Left hindlimb (tissue), 1 donor: ENCODE measurements at places on chromosomes 12 and 14.

- DNase-seq, result no peak
These were observed 236.3 kb upstream of the NAV3 start for GRCh38 chr12:77594366-77594765.

DNA sequence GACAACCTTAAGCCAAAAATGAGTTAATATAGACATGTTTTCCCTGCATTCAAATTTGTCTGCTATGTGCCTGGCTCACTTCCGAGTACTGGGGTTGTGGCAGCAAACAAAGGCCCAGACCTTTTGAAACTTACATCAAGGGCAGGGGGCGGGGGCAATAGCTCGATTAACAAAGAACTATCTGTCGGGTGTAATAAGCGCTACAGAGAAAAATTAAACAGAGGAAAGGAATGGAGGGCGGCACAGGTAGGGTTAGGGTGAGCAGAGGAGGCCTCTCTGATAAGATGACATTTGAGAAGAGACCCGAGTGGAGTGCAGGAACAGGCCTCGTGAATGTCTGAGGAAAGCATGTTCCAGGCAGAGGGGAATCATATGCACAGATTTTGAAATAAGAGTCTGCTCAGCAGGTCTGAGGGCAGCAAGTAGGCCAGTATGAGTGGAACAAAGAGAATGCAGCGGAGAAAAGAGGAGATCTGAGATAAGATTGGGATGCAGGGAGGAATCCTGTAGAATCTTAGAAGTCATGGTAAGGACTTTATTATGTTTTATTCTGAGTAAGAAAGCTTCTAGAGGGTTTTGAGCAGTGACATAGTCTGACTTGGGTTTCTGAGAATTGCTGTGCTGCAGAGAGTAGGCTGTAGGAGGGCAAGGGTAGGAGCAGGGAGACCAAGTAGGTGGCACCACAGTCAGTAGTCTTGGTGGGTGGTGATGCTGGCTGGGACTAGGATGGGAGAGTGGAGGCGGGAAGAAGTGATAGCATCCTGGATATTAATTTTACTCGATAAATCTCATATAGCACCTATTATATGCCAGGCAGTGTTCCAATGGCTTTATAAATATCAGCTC is 52.6 kb downstream of the BICDL1 start:
- DNase-seq, result no peak

DNA sequence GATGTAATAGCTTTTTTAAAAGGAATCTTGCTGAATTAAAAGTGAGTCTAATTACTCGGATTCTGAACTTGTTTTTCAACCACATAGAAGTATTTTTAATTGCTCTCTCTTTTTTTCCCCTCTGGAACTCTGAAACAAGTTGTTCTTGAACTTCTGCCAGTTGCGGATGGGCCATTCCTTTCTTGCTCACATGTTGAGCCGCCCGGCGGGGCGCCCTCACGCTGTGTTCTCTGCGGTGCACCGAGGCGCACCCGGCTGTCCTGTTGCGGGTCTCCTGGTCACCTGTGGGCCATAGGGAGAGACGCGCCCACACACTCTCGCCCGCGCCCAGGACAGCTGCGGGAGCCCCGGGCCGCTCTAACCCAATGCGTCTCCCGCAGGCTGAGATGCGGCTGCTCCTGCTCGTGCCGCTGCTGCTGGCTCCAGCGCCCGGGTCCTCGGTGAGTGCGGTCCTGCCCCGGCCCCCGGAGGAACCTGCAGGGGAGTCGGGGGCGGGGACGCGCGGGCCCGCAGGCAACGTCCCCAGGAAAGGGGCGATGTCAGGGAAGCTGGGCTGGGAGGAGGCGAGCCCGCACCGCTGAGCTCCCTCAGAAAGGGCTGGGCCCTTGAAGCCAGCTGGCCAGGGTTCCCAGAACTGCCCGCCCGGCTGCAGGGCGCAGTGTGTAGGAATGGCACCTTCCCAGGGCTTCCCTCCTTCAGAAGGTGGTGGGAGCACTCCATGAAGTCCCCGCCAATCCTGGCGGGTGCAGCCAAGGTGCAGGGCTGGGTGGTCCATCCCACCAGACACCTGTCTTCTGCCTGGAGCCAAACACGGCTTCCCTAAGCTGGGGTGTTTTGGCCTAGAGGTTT is 2.3 kb downstream of the PAPLN start:
- DNase-seq, result no peak

- no peak for DNase-seq
These were observed 2.8 kb downstream of the NXPH4 start for GRCh38 chr12:57219205-57219992.

DNA sequence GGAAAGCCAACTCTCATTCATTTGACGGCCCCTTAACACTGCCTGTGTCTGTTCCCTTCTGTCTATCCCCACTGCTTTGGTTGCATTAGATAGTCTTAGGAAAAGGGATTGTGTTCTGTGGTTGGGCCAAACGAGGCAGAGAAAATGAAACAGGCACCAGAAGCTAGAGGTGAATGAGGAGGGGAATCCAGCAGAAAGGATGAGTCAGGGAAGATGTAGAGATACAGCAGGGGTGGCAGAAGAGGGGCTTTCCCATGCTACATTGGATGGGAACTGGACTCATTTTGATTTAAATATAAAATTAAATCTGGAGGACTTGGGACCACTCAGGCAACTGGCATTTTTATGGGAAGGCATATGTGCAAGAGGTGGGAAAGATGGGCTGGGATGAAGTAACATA is 43.3 kb downstream of the OTOGL start:
- no peak for DNase-seq

- DNase-seq, result no peak
These were observed 202.3 kb downstream of the STXBP6 start for GRCh38 chr14:24847568-24848095.

- DNase-seq, result no peak
These were observed 12.4 kb upstream of the KRT5 start for GRCh38 chr12:52532636-52533035.

DNA sequence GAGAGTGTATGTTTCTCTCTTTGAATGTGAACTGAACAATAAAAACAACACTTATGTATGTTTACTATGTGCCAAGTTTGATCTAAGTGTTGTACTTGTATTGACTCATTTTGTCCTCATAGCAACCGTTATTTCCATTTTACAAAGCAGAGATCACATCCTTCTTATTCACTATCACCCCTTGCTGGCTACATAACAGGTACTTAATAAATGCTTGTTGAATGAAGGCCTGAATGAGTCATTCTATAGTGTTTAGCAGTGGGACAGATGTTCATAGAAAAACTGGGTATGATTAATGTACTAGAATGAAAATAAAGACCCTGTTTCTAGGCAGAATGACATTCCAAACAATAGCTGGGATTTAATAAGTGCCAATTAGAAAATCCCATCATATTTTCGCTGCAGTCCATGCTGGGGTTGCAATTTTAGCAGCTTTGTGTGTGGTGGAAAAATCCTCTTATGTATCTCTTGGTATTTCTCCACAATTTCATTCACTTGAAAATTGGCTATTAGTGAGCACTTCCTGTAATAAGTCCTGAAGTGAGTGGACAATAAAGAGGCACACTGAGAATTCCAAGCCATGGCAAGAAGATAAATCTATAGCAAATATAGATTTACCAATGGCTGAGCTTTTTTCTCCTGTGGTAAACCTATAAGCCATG is 86.0 kb downstream of the FAR2 start:
- DNase-seq, result no peak

DNA sequence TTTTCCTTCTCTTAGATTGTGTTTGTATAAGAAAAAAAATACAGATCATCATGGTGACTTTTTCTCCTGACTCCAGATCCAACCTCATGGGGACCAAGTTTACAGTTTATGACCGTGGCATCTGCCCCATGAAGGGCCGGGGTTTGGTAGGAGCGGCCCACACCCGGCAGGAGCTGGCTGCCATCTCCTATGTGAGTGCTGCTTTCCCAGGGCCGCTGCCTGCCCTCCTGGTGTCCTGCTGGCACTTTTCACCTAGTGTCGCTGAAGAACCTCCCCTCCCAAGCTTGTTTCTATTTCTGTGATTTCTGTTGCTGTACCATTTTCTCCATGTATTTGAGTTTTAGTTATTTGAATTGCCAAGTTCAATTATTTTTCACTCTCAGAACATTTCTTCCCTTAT is 24.8 kb upstream of the TEAD4 start:
- no peak for DNase-seq

GRCh38 chr12:65093606-65094005 is 27.5 kb downstream of the WIF1 start:
- DNase-seq, result no peak

DNA sequence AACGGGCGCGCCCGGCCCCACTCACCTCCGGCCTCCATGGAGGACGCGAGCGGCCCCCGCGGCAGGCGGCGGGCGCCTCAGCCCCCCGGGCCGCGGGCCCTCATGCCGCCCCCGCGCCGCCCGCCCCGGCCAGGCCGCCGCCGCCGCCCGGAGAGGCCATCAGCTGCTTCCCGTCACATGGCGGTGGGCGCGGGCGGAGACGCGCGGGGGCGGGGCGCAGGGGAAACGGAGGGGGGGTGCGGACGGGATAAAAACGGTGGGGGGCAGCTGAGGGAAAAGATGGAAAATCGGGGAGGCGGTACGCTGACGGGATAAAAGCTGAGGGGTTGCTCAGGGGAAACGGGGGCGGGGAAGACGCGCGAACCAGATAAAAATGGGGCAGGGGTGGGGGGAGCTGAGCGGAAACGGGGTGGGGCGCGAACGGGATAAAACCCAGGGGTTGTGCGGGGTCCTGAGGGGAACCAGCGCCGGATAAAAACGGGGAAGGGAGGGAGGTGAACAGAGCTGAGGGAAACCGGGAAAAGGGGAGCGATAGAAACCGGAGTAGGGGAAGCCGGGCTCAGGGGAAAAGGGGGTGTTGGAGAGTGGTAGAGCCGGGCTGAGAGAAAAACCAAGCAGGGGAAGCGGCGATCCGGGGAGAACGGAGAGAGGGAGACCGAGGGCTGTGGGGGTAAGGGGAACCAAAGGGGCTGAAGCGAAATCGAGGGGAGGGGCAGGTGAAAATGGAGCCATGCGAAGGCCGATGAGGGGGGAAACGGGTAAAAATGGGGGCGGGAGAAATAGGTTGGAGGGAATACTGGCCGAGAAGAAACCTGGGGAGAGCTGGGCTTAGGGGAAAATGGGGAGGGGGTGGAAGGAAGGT is at the start of gene WSB2:
WSB2 (minus strand) TSS at position 169 of the 862 bp plus-strand sequence; CDS start at position 38, 131 bp downstream.
- peak; percentile 90 for DNase-seq

DNA sequence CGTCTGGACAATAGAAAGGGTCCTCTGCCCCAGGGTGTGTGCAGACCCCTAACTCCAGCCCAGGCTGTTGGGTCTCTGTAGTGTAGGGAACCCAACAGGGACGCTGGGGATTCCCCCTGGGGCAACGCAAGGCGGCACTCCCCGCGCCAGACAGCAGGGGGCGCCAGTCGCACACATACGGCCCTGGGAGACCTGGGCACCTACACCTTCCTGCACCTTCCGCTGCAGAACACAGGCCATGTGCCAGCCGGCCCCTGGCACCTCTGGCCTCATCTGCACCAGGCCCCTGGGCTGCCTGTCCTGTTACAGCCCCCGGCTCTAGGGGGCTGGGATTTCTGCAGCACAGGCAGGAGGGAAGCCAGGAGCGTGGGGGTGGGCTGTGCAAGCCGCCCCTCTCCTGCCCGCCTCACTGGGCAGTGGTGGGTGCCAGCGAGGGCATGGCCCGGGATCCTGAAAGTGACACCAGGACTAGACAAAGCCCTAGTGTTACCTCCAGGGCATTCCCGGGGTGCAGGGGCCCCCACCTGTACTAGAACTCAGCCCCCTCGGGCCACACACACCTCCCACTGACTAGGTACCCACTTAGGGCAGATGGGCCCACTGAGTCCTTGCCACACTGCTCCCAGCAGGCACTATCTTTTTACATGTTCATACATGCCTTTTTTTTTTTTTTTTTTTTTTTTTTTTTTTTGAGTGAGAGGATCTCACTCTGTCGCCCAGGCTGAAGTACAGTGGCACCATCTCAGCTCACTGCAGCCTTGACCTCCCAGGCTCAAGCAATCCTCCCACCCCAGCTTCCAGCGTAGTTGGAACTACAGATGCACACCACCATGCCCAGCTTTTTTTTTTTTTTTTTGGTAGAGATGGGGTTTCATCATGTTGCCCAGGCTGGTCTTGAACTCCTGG is 37.5 kb downstream of the CCNK start:
- DNase-seq, result peak; percentile 75

DNA sequence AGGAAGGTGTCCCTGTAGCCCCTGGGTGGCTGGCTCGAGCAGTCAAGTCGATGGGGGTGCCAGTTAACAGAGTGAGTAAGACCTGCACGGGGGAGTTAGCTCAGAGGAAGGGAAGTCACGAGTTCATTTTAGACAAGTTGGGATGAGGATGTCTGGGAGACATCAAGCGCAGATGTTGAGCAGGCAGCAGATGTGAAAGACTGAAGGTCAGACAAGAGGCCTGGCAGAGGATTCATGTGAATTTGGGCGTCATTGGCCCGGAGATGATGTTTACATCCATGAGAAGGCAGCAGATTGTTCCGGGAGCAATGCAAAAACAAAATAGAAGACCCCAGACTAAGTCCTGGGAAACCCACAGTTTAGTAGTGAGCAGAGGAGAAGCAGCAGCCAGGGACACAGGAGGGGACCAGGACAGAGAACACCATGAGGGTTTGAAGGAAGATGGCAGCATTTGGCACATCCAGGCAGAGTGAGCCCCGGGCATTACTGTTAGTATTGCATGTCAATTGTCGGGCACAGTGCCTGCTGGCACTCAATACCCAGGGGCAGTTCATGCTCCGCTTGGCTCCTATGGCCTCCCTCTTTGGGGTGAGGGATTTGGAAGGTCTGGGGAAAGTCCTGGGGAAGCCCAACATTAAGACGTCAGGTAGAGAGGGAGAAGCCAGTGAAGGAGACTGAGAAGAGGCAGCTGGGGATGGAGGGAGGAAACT is 15.1 kb downstream of the LTBP2 start:
- no peak for DNase-seq

DNA sequence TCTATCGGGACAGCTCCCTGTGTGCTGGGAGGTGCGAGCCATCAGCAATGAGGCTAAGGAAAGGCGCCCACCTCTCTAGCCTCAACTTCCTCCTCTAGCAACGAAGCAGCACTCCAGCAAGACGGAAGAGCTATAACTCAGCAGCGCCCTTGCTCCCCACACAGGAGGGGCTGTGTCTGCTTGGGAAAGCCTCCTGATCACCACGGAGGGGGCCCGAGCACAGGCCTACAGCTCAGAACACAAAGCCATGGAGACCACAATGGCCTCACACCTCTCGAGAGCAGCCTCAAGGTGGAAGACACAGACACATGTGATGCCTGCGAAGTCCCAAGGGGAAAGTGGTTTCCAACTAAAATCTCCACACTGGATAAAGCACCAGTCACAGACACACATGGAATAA is 60.4 kb downstream of the CDC42BPB start:
- DNase-seq, result no peak

- no peak for DNase-seq
These were observed 50.1 kb downstream of the SLC25A21 start for GRCh38 chr14:37122288-37122687.

- DNase-seq, result peak; percentile 82
These were observed 424 bp downstream of the TEDC1 start for GRCh38 chr14:105491366-105491973.

DNA sequence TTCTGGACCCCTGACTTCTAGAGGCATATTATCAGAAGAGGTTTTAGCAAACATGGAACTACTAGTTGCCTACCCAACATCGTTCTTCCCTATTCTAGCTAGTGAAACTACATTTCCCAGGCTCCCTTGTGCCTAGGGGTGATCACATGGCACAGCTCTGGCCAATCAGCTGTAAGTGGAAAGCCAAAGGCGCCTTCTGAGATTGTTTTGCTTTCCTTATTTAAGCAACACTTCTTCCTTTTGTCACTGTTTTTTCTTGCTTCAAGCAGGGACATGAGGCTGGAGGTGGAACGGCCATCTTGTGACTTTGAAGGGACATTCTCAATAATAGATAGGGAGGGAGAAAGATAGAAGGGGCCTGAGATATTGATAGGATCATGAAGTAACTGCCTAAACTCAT is 136.7 kb downstream of the ZNF664 start:
- DNase-seq, result no peak
